ENCODE measurements at places on chromosomes 16 and 17. TPM values are rescaled to one million over a fixed set of nuclear protein-coding genes. Genes with fewer than 3 reads are reported as not detected.
A peak's percentile ranks its signal among the peaks of the same experiment; 100 is the strongest.

SSTR5 gene
- total RNA-seq, result 0.29 TPM

TMEM114 gene
- not detected for total RNA-seq

SOX15 gene
- total RNA-seq, result 10.9 TPM

DNA sequence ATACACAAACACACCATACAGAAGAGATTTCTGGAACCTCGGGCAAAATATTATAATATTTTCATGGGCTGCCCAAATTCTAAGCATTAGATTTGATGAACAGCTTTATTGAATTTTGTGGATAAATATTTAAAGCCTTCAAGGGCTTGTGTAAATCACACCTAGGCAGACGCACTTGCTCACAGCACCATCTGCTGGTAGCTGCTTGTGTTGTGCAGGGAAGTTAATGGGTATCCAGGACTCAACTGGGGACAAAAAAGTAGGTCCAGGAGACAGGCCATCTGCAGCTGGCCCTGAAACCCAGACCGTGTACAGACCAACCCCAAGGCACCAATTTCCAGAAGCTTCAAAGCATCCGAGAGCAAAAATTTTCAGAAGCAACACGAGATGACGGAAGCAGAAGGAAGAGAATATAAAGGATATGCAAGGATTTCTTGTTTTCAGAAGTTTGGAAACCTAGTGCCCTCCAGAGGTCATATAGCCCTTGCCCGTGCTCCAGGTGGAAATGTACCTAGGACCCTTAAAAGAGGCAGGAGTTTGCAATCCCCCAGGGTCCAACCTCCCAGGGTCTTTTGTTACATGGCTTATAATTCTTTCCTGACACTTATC, 140.0 kb downstream of the CHD9NB start:
- peak; percentile 62 for DNase-seq

GPT2 gene
- total RNA-seq, result 17.0 TPM

C17orf50 gene
- not detected for total RNA-seq

DNA sequence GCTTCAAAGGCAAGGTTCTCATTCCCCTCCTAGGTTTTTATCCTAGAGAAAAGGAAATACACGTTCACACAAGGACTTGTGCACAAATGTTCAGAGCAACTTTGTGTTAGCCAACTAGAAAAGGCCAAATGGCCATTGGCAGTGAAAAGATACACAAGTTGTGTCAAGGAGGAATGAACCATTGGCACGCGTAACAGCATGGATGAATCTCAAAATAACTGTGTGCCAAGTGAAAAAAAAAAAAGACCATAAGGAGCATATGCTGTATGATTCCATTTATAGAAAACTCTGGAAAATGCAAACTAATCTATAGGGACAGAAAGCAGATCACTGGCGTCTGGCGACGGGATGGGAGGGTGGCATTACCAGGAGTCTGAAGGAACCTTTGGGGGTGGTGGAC, 333.8 kb downstream of the SNX29 start:
- DNase-seq, result no peak
